Eye (tissue), 1 donor: ENCODE measurements at places on chromosomes 1 and 21.

GRCh38 chr1:233662575-233663304 lies 48.8 kb downstream of the KCNK1 start:
- peak; percentile 37 for DNase-seq

DNA sequence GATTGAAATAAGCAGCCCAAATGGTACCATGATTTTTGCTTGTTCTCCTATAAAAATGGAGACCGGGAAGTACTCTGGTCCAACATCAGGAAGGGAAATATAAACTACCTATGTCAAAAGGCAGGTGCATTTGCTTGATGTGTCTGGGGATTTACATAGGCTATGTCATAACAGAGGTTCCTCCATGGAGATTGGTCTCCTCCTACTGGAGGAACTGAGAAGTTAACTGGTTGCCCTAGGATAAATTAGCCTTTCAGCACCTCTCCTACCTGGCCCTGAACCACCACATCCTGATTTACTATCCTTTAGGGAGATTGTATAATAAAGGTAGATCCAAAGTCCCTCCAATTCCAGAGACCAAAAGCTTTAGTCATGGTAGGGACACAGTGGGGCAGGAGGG lies 1109.3 kb upstream of the B3GALT2 start:
- peak; percentile 19 for DNase-seq

DNA sequence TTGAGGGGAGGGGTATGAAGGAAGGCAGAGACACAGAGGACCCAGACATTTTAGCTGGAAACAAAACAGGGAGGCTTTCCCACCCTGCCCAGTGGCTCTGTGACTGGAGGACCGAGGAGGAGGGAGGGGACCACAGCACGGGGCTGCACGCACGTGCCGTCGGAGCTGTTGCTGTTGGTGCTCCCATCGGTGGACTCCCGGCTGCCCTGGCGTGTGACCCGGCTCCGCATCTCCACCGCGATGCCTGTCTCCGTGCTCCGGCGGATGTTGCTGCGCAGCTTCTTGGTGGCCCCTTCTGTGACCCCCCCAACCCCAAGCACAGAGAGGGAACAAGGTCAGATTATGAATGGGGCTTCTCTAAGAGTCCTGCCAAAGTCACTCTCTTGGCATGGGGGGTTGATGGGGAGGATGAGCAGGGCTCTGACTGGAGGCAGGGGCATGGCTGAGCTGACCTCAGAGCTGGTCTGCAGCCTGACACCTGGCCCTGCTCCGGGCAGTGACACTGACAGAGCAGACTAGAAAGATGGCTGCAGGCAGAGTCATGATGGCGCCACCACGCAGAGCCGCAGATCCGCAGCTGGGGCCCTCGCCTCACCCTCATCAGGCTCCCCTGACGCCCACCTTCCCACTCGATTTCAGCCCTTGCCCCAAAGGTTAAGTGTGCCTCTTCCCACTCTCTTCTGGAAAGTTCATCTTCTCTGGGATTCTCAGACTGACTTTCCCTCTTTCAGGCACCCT lies 29.6 kb downstream of the RIMS3 start:
- DNase-seq: no peak

GRCh38 chr1:16232316-16232710 lies 4.7 kb downstream of the CPLANE2 start:
- DNase-seq: no peak

GRCh38 chr1:182119631-182120030 lies 58.1 kb upstream of the ZNF648 start:
- no peak for DNase-seq

DNA sequence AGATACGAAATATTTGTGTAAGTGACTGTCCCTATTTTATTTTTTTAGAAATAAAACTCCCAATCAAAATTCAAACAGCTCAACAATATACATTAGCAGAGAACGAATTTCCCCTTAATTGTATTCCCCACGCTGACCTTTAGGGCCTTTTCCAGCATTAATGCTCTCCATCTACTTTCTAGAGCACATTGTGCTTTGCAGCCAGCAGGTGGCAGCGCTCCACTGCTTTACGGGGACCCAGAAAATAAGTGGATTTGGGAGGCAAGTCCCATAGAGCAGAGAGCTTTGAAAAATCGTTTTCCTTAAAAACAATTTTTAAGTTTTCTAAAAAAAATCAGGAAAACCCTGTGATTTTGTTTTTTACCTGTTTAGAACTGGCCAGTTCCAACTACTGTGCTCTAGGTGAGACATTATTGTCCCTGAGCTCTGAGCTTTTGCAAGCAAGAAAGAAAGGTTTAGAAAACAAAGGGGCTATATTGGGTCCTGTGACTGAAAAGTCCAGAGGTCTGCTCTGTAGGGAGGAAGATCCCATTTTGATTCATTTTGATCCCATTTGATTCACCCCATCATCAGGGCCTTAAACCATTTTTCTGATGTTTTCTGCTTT lies 144.4 kb upstream of the ZNF644 start:
- DNase-seq: peak; percentile 80

DNA sequence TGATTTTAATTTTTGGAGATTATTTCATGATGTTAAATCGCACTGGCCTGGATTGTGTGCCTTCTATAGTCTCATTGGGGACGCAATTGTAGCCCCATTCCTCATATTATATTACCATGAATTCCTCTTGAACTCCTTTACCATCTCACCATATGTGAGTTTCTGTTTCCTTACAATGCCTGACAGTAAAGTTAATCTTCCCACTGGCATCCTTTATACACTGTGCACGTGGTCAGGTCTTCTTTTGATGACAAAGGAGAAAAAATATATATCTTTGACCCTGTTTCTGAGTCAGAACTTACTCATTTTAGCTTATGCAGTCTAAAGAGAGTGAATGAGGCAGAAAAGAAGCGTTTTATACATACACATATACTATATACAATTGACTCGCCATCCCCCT lies 774 bp upstream of the ABL2 start:
- no peak for DNase-seq

DNA sequence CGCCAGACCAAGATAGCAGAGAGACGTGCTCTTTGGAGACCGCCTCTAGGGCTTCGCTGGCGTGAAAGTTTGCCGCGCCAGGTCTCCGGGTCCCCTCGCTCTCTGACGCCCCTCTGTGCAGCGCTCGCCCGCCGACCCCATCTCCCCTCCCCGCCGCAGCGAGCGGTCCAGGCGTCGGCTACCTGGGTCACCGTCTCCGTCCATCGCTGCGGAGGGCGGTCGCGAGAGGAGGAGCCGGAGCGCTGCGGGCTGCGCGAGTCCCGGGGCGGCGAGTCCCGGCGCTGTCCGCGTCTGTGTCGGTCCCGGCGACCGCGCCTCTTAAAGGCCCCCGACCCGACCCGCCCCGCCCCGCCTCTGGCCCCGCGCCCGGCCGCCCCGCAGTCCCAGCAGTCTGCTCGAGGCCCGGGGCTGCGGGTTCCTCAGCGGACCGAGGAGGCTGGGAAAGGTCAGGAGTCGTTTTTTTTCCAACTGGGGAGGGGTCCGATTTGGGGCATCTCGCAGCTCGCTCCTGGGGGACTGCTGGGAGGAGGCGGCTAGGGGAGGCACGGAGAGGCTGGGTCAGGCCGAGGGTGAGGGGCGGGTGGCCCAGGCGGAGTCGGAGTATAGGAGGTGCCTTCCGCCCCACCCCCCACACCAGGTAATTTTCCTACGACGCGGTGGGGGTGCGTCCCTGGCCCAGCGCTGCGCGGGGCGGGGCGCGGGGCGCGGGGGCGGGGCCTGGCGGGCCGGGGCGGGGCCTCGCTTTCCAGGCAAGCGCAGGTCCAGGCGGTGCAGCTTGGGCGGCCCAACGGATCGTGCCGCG lies at the start of the genes FBXO2 and FBXO44:
Gene FBXO2, minus strand, starts transcription at position 293 of the 802 bp plus-strand sequence. Its CDS starts 89 bp downstream, at position 204.
Gene FBXO44, plus strand, starts transcription at position 741 of the 802 bp plus-strand sequence. CDS start 959 bp downstream, outside the sequence.
- peak; percentile 63 for DNase-seq

DNA sequence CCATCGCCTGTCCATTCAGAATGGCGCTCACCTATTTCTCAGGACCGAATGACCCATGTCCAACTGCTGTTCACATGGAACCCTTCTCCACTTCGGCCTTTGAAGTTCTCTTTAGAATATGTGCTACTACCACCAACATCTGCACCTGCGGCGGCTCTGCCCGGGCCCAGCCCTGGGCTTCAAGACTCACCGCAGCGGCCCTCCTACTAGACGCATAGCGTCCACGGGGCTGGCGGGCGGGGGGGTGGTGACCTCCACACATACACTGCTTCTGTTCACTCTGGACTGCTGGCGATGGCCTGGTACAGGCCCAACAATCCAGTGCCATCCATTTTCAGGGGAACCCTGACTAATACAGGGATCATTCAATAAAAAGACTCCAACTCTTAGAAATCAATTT lies 394.2 kb downstream of the VAV3 start:
- DNase-seq: no peak

DNA sequence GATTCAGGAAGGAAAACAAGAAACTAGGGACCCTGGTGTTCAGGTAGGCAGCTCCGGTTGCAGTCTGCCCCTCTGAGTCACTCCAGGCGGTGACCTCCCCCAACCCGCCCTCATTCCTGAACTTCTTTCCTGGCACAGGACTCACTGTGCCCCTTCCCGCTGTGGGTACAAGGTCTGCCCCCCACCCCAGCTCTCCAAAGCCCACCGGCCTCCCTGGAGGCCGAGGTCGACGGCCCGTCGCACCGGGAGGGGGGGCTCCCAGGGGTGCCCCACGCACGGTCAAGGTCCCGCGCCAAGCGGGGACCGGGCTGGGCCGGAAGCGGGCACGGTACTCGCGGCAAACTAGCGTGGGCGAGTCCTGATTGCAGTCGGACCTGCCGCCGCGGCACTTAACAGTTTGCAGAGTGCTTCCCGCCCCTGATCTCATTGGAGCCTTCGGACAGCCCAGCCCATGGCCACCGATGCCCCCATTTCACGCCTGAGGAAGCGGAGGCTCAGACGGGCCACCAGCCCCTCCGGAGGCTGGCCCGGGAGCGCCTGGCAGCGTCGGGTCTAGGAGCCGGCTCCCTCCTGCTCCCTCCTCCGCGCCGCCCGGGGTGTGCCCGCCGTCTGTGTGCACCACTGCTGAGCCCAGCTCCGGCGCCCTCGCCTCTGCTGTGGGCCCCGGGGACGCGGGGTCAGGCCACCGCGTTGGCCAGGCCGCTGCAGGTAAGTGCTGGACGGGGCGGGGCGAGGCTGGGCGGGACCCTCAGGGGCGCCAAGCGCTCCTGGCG lies at the start of gene GJB3:
Gene GJB3, plus strand, starts transcription at position 144 of the 773 bp plus-strand sequence. CDS start 3,549 bp downstream, outside the sequence.
- peak; percentile 33 for DNase-seq

- peak; percentile 65 for DNase-seq
Observed at GRCh38 chr1:161139766-161140165, 7.3 kb upstream of the DEDD start.

- DNase-seq: no peak
Observed at GRCh38 chr21:28923439-28923975, 69.2 kb downstream of the LTN1 start.
